ENCODE measurements at places on chromosomes 7 and 10.

DNA sequence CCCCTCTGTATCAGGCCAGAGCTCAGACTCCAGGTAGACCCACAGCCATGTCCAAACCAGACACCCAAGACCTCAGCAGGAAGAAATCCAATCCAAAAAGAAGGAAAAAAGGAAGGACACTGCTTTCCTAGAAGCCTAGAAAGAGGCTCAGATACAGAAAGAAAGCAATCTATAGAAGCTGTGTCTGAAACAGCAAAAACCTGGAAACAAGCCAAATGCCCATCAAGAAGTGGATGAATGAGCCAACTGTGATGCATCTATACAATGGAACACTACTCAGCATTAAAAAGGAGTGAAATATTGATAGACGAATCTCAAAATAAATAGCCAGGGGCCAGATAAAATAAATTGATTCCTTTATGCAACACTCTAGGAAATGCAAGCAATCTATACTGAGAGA lies 31.6 kb downstream of the GRB10 start:
- DNase-seq, result no peak

- no peak for DNase-seq
Observed at GRCh38 chr10:6984971-6985370, 404.9 kb upstream of the PRKCQ start.

GRCh38 chr7:2313450-2314208 lies 612 bp downstream of the SNX8 start:
- DNase-seq, result no peak

- no peak for DNase-seq
Observed at GRCh38 chr10:62806251-62806650, 1.7 kb downstream of the ADO start.

DNA sequence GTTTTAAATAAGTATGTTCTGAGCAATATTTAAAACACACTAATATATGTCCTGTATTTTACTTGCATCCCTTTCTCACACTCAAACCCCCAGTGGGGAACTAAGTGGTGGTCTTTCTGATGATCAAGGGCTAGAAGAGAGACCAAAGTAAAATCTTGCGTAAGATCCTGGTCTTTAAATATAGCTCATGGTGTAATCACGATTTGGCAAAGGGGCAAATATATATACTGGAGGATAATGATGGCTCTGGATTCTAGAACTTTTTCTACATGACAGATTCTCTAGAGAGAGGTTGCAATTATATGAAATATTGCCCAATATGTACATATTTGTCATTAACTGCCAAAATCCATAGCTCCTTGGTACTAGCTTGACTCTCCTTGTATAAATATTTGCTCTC lies 438.3 kb downstream of the NXPH1 start:
- DNase-seq, result no peak

DNA sequence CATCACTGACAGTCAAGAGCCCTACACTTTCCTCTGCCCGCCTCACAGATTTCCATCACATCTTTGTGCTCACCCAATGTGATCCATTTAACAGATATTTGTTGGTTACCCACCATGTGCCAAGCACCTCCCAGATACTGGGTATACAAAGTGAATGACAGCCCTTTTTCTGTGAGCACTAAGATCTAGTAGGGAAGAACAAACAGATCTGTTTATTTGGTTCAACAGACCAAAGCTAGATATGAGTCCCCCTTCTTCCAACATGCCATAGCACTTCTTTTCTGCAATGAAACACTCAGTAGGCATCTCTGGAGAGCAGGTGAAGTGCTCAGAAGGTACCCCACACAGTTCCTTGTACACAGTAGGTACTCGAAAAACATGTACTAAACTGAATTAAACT lies 101.4 kb downstream of the HIPK2 start:
- DNase-seq, result no peak

- no peak for DNase-seq
Observed at GRCh38 chr7:114832906-114833595, 88.8 kb upstream of the MDFIC start.

DNA sequence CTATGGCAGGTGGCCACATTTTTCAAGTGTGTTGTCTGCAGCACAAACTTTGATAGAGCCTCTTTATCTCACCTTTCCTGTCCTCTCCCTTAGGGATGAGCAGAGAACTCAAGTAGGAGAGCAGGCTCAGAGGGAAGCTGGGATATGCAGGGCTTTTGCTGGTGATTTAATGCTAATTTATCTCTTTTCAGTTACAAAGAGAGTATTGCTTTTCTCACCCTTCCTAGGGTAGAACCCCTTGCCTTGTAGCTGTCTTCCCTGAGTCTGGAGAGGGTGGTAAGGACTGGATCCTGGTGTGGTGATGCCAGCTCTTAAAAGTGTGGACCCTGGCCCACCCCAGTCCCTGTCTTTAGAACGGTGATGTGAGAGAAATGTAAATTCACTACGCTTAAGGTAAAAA lies 1061.4 kb downstream of the TYW1 start:
- no peak for DNase-seq

DNA sequence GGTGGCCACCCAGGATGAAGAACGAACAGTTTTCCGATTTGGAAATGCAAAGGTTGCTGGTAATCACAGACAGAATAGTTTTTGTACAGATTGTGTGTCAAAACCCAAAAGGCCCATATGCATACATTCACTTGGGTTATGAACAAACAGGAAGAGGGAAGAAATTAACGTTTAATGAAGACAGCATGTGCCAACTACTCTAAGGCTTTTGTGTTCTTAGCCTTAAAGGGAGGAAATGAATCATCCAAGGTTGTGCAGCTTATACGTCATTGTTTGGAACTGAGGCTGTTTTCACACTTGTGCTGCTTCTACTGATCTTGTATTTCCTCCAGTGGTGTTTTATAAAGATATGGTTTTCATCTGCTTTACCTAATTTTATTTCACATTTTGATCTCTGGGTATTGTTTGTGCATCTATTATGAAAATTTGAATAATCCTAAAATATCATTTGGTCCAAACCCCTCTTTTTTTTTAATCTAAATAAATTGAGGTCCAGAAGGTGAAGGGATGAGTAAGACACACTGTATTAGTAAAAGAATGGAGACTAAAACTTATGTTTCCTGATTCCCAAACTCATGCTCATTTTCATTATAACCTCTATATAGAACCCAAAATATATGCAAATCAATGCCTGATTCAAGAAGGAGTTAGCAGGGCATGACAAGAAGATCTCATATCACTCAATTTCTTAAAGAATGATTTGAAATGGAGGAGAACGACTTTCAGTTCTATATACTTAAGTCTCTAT lies 373.1 kb downstream of the THSD7A start:
- DNase-seq, result no peak

- DNase-seq, result no peak
Observed at GRCh38 chr7:4131063-4131462, 551.0 kb upstream of the FOXK1 start.

DNA sequence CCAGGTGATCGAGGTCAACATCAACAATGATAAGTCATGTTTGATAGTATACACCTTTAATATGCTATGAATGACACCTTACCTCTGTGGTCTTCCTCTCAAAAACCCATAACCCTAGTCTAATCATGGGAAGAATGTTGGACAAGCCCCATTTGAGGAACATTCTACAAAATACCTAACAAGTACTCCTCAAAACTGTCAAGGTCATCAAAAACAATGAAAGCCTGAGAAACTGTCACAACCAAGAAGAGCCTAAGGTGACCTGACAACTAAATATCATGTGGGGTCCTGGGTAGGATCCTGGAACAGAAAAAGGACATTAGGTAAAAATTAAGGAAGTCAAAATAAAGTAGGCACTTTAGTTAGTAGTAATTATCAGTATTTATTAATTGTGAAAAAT lies 5.9 kb upstream of the NUDCD3 start:
- DNase-seq, result no peak

DNA sequence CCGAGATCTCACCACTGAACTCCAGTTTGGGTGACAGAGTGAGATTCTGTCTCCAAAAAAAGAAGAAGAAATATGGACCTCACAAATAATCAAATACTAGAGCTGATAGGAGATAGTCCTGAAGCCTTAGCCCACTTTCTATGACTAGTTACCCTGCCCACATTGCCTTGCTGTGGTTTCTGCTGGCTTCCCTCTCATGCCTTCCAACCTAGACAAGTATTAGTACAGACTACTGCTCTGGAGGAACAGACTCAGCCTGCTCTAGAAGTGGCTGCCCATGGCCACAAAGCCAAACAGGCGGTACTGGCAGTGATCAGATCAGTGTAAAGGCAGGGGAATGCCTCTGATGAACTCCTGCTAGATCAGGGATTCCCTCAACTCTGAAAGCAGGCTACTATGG lies 89.7 kb upstream of the PRKAR2B start:
- no peak for DNase-seq

DNA sequence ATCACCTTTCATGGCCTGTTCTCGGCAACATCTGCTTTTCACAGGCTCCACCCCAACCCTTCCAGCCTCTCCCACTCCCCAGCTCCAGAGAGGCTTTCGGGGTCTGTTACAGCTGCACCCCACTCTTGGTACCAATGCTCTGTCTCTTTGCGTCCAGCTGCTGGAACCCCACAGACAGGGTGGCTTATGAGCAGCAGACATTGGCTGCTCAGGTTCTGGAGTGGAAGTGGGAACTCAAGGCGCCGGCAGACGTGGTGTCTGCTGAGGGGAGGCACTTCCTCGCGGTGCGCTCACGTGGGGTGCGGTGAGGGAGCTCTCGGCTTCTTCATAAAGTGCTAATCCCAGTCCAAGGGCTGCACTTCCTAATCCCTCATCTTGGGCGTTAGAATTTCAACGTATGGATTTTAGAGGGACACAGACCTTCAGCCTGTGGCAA lies 185.7 kb downstream of the ELFN1 start:
- no peak for DNase-seq

DNA sequence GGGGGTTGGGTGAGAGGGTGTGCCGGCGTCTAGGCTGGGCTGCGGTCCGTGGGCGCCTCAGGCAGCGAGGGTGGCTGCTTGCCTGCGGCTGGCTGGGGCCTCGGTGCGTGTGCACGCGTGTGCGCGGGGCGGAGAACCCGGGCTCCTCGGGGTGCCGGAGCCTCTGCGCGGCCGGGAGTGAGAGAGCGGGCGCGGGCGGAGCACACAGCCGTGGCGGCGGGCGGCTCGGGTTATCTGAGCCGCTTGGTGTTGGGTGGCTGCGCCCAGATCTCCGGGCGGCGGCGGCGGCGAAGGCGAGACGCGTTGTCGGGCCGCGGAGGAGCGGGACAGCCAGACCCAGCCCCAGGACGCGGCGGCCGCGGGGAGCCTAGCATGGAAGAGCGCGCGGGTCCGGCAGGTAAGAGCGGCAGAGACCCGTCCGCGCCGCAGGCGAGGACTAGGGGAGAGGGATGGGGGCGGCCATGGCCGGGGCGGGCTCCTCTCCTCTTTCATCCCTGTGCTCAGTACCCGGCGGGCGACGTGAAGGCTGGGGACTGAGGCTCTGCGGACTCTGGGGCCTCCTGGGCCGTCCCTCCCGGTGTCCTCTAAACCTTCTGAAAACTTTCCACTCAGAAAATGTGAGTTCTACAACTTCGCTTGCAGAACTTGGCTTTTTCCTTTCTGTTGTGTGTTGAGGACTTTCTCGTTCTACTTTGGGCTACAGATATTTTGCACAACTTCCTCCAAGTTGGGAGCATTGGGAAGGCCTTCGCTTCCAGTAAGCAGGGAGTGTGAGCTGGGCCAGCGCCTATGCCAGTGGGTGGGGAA lies 9.8 kb upstream of the PAX2 start:
- no peak for DNase-seq

GRCh38 chr10:33739031-33739430 lies 404.6 kb upstream of the NRP1 start:
- no peak for DNase-seq

DNA sequence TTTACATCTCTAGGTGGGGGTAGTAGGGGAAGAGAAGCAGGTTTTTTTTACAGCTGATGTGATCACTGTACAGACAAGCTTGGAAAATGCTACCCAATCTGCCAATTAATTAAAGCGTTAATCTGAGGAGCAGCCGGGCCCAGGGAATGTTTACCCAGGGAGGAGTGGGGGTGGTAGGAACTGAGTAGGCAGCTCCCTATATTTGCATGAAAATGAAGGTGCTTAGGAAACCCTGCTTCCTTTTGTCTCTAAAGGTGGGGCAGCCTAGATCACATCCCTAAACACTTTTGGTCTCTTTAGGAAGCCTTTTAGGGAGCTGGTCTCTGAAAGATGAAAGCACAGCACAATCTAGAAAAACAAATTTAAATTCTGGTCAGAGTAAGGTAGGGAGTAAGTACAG lies 53.0 kb upstream of the NFKB2 start:
- no peak for DNase-seq

GRCh38 chr7:77351539-77352004 lies 64.6 kb downstream of the GSAP start:
- DNase-seq, result peak; percentile 87

DNA sequence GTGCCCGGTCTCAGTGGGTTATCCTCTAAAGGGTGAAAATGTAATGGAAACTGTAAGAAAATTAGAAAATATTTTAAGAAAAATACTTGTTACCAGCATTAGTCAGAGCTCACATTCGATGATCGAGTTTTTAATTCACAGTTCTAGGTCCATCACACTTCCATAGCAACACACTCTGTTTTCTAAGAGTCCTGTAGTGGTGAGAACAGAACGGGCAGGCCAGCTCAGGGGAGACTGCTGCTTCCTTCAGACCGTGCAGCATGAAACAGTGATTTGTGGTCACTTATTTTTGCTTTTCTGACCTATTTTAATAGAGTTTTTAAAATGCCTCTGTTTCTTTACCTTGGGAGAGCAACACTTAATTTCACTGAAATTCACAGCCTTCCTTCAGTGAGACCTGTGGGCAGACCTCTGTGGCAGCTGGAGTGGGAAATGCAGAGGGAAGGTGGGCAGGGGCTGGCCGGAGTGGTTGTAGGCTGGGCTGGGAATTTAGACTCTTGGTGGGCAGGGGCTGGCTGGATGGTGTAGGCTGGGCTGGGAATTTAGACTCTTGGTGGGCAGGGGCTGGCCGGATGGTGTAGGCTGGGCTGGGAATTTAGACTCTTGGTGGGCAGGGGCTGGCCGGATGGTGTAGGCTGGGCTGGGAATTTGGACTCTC lies 1.5 kb downstream of the SUN1 start:
- DNase-seq, result no peak

DNA sequence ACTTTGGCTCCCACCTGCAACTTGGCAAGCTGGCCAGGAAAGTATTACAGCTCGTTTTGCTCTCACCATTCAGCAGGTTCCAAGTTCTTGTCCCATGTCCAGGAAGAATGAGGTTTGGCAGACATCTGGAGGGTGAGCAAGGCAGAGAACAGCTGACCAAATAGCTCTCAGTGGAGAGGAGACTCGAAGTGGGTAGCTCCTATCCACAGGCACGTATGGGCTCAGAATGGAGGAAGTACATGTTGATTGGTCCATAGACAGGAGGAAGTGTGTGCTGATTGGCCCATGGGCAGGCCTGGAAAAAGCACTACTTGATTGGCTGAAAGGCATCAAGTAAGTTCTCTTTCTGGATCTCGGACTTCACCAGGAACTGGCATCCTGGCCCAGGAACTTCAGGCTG lies 3.0 kb upstream of the NCAPG2 start:
- DNase-seq, result no peak

DNA sequence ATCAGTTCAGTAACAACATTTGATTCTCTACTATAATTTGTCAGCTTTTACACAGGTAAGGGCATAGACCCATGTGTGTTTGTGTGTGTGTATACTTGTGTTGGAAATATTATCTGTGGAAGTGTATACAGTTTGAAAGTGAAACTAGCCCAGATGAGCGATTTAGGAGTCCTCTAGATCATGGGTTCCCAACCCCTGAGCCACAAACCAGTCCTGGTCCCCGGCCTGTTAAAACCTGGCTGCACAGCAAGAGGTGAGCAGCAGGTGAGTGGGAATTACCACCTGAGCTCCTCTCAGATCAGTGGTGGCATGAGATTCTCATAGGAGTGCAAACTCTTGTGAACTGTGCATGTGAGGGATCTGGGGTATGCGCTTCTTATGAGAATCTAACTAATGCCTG lies 1221.5 kb upstream of the SORCS1 start:
- DNase-seq, result no peak

GRCh38 chr7:19713676-19714075 lies 4.8 kb upstream of the POLR1F start:
- no peak for DNase-seq

All from GDM1 (cell line).